Fibroblast of upper back skin (primary cell): ENCODE measurements at places on chromosomes 4 and X.

- no peak for DNase-seq
Observed at GRCh38 chrX:28379103-28379502, 208.1 kb upstream of the IL1RAPL1 start.

- no peak for DNase-seq
Observed at GRCh38 chr4:174697896-174698295, 131.2 kb downstream of the GLRA3 start.

DNA sequence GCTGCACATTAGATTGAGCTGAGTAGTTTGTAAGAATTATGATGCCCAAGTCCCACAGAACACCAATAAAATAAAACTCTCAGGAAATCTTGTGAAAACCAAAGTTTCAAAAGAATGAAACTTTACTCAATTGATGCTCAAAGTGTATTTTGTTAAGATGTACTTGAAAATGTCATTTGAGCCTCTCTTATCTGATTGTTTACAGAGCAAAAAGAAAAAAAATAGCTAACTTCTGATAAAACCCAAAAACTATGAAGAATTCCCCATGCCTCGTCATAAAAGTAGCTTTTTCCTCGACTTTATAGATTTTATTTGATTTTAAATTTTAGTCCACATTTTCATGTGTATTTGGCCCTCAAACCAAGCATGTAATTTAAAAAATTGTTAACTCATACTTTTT lies 521.5 kb upstream of the FTHL17 start:
- DNase-seq = no peak

- peak; percentile 91 for DNase-seq
Observed at GRCh38 chr4:48698029-48698971, 81.8 kb downstream of the FRYL start.

DNA sequence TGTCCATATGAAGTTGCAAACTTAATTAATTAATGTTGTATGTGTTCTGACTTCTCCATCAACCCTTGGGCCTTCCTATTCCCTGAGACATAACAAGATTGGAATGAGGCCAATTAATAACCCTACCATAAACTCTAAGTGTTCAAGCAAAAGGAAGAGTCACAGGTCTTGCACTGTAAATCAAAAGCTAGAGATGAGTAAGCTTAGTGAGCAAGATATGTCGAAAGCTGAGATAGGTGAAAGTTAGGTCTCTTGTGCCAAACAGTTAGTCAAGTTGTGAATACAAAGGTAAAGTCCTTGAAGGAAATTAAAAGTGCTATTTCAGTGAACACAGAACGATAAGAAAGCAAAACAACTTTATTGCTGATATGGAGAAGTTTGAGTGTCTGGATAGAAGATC lies 58.2 kb upstream of the GPRIN3 start:
- DNase-seq = no peak

- DNase-seq = no peak
Observed at GRCh38 chr4:99447513-99447912, 12.4 kb upstream of the ADH7 start.

- DNase-seq = peak; percentile 80
Observed at GRCh38 chr4:153115322-153116290, 88.6 kb upstream of the TRIM2 start.

GRCh38 chr4:37678624-37679023 lies 7.6 kb downstream of the RELL1 start:
- peak; percentile 38 for DNase-seq

GRCh38 chrX:124348885-124349453 lies 2.6 kb downstream of the SH2D1A start:
- no peak for DNase-seq

DNA sequence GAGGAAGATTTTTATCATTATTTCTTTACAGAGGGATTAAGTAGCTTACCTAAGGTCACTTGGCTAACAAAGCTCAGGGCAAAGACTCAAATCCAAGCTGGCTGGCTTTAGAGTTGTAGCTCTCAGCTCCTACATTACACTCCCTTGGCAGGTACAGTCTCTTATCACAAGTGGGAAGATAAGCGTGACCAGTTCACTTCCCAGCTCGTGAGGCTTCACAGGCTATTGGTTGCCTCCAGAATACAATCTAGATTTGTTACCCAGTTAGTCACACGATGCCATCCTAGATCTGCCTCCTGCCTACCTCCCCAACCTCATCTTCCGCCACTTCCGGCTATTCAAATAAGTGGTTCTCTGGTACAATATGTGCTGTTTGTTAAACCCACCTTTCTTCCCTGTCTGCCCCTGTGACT lies 3.7 kb downstream of the MMRN1 start:
- no peak for DNase-seq

DNA sequence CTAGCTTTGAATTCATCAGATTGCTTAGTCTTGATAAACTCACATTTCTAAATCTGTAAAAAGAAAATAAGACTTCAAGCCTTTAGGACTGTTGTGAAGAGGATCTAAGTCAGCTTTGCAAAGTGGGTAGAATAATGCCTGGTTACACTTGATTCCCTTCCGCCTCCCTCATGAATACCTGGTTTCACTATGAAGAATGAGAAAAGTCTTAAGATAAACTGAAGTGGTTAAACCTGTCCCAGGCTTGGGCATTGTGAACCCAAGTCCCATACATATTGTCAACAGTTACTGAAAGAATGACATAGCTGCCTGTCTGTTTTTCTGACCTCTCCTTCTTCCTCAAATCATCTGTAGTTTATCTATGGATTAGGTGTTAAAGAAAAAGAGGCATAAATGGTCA lies 16.7 kb upstream of the GBA3 start:
- DNase-seq = no peak

- DNase-seq = no peak
Observed at GRCh38 chr4:147862043-147862692, 130.3 kb downstream of the ARHGAP10 start.

- no peak for DNase-seq
Observed at GRCh38 chr4:16231570-16232245, 5.4 kb upstream of the TAPT1 start.

DNA sequence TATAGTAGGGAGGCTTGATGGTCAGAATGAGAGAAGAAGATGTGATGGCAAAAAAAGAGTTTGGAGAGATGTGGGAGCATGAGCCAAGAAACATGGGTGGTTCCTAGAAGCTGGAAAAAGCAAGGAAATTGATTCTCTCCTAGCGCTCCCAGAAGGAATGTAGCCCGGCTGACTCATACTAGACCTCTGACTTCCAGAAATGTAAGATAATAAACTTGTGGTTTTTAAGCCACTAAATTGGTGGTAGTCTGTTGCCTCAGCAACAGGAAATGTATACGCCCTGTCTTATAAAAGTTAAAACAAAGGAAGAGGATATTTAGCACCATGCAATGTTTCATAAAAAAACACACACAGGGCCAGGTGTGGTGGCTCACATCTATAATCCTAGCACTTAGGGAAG lies 182.7 kb upstream of the PCDH7 start:
- peak; percentile 91 for DNase-seq

DNA sequence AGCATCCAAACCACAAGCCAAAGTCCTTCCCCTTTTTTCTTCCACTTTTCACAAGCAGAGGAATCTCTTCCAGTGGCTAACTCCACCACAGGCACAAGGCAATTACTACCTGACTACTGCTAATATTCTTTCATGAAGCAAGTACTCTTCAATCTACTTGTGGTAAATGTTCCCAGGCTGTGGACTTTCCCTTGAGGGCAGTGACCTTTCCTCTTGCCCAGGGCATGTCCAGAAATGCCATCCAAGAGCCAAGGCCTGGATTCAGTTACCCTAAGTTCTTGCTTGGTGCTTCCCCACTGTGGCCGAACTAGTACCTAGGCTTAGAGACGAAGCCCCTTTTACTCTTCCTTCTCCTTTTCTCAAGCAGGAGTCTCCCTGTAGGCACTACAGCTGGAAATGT lies 400.7 kb downstream of the DCAF12L2 start:
- DNase-seq = no peak

DNA sequence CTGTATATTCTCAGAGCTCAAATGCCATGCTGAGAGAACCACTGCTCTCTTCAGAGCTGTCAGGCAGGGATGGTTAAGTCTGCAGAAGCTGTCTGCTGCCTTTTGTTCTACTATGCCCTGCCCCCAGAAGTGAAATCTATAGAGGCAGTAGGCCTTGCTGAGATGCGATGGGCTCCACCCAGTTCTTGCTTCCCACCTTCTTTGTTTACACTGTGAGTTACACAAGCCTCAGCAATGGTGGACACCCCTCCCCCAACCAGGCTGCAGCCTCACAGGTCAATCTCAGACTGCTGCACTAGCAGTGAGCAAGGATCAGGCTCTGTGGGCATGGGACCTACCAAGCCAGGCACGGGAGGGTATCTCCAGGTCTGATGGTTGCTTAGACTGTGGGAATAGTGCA lies 271.6 kb downstream of the CENPC start:
- no peak for DNase-seq

- peak; percentile 56 for DNase-seq
Observed at GRCh38 chr4:86036736-86037135, 323.1 kb downstream of the MAPK10 start.

GRCh38 chr4:139567159-139567870 lies 11.3 kb upstream of the SETD7 start:
- no peak for DNase-seq

DNA sequence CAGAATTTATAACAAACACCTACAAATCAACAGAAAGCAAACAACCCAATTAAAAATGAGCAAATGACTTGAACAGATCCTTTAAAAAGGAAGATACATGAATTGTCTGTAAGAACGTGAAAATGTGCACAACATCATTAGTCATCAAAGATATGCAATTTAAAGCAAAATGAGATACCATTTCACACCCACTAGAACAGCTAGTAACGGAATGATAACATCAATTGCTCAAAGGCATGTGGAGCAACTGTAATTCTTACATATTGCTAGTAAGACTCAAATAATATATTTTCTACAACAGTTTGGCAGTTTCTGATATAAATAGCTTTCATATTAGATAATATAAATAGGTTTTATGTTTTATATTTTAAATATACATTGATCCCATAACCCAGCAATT lies 82.5 kb downstream of the LCORL start:
- no peak for DNase-seq

DNA sequence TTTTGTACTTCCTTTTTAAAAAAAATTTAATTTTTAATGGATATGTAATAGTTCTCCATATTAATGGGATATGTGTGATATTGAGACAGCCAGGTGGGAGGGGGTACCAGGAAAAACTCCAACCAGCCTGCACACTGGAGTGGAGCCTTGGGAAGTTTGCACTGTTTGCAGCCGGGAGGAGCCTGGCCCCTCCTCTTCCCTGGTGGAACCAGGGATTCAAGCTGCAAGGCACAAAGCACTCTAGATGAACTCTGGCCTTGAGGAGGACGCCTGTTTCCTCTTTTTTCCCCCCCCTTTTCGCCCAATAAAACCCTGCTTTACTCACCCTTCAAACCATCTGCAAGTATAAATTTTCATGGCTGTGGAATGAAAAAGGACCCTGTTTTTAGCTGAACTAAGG lies 48.2 kb upstream of the GC start:
- no peak for DNase-seq

- peak; percentile 24 for DNase-seq
Observed at GRCh38 chrX:40209951-40210617, 112.3 kb upstream of the BCOR start.

GRCh38 chr4:57363346-57363745 lies 253.2 kb upstream of the IGFBP7 start:
- no peak for DNase-seq

- no peak for DNase-seq
Observed at GRCh38 chrX:36642052-36642451, 366.1 kb upstream of the FAM47C start.

GRCh38 chrX:33207056-33207455 lies 4.3 kb downstream of the DMD start:
- no peak for DNase-seq

GRCh38 chr4:91258326-91258725 lies 1045.4 kb upstream of the GRID2 start:
- DNase-seq = no peak

DNA sequence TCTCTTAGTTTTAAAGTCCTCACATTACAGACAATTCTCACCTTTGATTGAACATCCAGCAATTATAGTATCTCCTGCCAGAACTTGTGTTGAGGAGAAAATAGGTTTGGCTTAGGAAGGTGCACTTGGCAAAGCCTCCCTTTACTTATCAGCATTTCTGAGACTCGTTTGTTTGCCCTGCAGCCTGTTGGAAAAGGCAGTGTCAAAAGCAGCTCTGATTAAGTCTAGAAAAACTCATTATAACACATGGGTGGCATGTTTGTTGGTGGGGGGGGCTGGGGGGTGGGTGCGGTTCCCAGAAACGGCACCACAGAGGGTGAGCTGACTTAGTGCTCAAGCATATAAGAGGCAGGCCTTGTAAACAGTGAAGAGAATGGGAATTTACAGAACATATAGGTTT lies 21.7 kb upstream of the PUDP start:
- no peak for DNase-seq

DNA sequence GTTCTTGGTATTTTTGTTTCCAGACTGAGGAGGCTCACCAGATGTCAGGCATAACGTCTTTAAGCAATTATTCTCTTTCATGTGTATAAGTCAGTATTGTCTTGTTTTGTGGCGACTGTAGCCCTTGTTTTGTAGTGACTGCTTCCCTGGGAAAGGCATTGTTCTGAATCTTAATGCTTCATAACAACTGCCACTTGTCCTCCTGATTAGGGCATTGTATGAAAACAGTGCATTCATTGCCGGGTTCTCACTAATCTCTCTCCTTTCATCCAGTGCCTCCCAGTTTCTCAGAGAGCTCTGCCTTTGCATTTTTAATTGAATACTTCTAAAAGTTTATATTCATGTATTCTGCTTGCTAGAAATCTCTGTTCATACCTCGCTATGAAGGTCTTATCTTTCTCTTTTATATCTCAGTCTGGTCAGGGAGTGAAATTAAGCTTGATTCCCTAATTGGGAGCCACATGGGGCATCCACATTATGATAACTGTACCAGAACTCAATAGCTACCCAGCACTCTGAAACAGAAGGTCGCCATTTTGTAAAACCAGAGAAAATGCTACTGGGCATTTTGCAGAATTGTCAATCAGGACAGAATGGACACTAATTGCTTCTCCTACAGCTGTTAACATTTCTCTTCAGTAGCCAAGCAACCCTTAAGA lies 149.8 kb downstream of the GBA3 start:
- DNase-seq = no peak

- no peak for DNase-seq
Observed at GRCh38 chrX:25005382-25006185, 10.2 kb downstream of the ARX start.

GRCh38 chr4:124964251-124964650 lies 251.7 kb upstream of the ANKRD50 start:
- DNase-seq = no peak

- no peak for DNase-seq
Observed at GRCh38 chrX:97109730-97110129, 226.0 kb downstream of the RPA4 start.

DNA sequence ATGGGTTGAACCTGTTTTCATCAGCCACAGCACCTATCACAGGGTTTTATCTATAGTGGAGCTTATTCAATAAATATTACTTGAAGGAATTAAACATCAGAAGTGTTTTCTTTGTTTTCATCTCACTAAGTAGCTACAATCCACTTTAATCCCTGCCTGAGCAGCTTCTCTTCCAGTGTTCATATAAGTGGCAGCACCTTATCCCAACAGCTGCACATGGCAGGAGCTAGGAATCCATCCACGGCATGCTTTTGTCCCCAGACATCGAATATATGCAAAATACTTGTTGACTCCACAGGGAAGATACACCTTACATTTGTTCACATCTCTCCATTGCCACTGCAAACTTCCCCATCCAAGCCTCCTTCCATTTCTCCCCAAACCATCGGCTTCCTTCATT lies 549.8 kb upstream of the FAM241A start:
- no peak for DNase-seq

GRCh38 chr4:108620933-108621905 lies 843 bp downstream of the RPL34 start:
- DNase-seq = no peak
